ENCODE measurements at places on chromosomes 4 and X.
A peak's percentile ranks its signal among the peaks of the same experiment; 100 is the strongest.

GRCh38 chrX:22800360-22800759 is 199.4 kb upstream of the DDX53 start:
- no peak for DNase-seq

- DNase-seq: no peak
Observed at GRCh38 chrX:112819008-112819640, 21.5 kb downstream of the AMOT start.

GRCh38 chr4:81346719-81347118 is 125.0 kb downstream of the RASGEF1B start:
- no peak for DNase-seq

DNA sequence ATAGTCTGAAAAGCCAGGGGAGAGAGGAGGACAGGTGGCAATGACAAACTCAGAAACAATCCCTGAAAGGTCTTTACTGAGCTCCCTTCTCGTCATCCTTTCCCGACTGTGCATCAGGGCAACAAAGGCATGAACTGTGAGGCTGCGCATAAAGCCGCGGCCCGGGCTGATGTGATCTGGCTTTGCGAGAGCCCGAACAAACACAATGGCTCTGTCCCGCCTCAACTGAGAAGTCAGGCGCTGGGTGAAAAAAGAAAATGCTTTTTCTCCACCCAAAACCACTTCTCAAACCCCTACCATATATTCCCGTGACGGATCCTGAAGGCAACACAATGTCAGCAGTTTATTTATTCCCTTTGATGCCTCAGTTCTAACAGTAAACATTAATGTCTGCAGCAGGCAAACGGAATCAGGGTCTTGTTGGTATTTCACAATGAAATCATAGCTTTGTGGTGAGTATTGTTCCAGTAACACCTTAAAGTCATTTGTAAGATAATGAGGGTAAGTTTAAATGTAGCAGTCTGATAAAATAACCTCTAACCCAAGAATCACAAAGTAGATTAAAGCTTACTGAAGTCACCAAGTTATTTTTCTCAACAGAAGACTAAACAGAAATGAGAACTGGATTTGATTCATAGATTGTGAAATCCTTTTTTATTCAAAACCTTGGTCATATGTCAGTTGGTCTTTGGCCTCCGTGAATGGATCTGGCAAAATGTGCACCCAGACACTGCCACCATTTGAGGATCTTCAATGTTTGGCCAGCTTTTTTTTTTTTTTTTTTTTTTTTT is 67.4 kb downstream of the APBB2 start:
- no peak for DNase-seq

- peak; percentile 4 for DNase-seq
Observed at GRCh38 chrX:1925053-1925481, 310.2 kb downstream of the ASMT start.

DNA sequence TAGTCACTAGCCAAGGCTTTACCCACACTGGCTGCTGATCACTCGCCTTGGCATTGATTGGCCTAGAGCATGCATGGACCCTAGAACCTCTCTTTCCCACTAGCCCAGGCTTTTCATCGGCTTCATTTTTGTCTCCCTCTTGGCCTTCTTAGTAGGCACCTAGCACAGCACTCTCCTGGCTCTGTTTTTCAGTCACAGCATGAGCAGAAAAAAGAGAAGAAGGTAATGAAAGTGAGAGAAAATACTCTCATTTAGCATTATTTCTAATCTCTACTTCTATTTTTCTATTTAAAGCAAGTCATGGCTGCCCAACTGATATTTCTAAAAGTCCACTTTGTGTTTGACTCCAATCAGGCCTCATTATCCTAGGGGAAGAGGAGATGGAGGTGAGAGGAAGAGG is 267.2 kb downstream of the FBXO8 start:
- DNase-seq: no peak

- DNase-seq: peak; percentile 6
Observed at GRCh38 chrX:74613370-74614092, 893 bp downstream of the RLIM start.

DNA sequence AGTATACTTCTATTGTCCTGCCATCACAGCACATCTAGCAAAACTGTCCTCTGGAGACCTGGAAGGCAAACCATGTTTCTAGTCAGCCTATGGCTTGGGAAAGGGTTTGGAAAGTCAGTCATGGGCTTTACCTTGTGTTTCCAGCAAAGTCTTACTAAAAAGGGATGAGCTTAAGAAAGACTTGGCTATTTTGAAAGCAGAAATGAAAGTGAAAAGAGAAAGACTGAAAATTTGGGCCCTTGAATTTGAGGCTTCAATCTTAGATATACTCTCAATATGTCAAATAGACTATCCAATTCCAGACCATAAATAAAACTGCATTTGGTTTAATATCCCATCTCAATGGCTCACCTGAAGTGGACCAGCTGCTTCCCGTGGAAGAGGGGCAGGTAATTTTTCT is 127.9 kb downstream of the ZNF330 start:
- DNase-seq: no peak

- DNase-seq: peak; percentile 80
Observed at GRCh38 chr4:52964011-52964410, 101.9 kb downstream of the RASL11B start.

- no peak for DNase-seq
Observed at GRCh38 chr4:30825008-30825770, 105.0 kb downstream of the PCDH7 start.

- DNase-seq: peak; percentile 24
Observed at GRCh38 chr4:112818594-112818965, 181.6 kb downstream of the LARP7 start.

DNA sequence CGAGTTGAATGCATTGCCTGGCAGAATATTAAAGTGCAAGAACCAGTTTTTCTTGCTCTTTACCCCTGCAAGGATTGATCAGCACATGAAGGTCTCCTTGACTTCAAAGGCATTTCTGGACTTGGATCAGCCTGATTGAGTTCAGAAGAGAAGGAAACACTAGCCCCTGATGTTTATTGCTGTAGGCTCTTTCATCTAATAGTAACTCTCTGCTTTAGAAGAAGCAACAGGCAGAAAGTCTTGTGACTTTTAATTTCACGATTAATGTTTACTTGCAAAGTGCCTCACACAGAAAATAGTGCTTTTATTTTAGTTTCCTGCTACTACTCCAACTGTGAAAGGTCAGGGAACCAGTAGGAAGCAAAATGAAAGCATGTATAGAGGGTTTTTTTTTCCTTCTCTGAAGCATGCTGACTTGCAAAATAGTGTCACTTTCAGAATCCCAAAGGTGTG is 69.1 kb downstream of the PCDH7 start:
- no peak for DNase-seq

- DNase-seq: no peak
Observed at GRCh38 chr4:42262701-42263490, 110.4 kb upstream of the BEND4 start.

GRCh38 chrX:111103246-111103645 is 7.3 kb downstream of the PAK3 start:
- no peak for DNase-seq

GRCh38 chr4:1491328-1492141 is 85.3 kb upstream of the NKX1-1 start:
- no peak for DNase-seq

GRCh38 chr4:99088023-99088449 is 552 bp downstream of the ADH5 start:
- peak; percentile 80 for DNase-seq

- DNase-seq: no peak
Observed at GRCh38 chr4:26255989-26256388, 64.8 kb upstream of the RBPJ start.

DNA sequence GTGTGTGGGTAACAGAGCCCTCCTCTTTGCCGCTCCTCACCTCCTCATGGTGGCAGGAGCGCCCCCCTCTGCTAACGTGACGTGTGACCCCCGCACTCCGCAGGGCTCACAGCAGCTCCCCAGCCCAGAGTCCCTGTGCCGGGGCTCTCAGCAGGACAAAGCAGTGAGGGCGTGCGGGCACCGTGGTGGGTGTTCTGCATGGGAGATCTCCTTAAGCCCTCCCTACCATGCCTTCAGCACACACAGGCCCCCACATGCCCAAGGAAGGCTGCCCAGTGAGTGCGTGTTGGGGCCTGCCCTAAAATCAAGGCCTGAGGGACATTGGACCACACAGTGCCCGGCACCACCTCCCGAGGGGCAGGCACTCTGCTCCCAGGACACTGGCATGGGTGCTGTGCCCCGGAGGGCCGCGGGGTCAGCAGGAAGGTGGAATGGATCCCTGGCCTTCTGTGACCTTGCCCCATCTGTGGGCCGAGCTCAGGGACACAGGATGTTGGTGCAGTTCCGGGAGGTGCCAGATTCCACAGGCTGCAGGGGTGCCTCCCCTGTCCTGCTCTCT is 10.1 kb downstream of the PSAPL1 start:
- DNase-seq: no peak

GRCh38 chrX:13123857-13124345 is 79.5 kb upstream of the FAM9C start:
- DNase-seq: no peak

DNA sequence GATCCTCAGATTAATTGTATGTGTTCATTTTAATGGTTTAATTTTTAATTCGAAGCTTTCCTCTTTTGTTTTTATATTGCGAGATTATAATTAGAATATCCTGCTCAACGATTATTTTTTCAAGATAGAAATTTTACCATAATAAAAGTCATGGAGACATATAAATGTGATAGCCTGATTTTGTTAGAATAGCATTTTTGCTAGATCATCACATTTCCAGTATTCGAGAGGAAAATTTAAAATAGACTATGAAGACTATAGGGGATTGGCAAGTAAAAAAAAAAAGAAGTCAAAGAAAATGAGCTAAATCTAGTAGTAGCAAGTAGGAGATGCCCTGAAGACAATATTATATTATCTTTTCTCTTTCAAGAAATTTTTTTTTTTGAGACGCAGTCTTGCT is 60.6 kb downstream of the TENM3 start:
- DNase-seq: no peak

DNA sequence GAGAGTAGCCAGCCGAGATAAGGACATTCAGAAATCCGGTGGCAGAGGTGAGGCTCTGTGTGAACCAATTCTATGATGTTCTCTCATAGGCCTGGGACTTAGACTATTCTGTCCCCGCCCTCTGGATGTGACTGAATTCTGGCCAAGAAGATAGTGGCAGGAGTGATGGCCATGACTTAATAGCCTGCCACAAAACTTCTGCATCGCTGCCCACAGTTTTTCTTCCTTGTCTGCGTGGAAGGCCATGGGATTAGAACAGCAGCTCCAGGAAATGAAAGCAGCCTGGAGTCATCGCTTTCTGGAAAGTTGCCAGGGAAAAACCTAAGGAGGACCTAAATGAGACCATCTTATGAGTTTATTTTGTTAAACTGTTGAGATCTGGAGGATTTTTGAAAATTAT is 134.7 kb downstream of the F11 start:
- DNase-seq: no peak
